ENCODE measurements at places on chromosomes 12 and 14.

DNA sequence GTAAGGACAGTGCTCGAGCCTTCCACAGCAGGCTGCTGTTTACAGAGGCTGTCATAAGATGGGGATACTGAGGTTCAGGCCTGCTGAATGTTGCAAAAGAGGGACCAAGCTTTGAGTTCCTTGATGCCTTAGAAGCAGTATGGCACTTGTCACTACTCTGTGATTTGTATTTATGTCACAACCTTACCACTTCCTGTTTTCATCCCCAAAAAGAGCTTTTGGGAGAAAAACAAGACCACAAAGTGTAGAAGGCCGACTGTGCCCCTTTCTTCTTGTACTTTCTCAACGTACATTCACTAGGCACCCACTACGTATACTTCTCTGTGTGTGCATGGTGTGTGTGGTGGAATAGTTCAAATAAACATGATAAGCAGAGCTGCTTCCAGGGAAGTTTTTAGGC is 90.1 kb downstream of the DRAM1 start:
- DNase-seq = no peak

GRCh38 chr14:73234029-73234428 is 3.3 kb upstream of the PAPLN start:
- DNase-seq = no peak

GRCh38 chr12:96375841-96376604 is 24.2 kb downstream of the CDK17 start:
- no peak for DNase-seq

DNA sequence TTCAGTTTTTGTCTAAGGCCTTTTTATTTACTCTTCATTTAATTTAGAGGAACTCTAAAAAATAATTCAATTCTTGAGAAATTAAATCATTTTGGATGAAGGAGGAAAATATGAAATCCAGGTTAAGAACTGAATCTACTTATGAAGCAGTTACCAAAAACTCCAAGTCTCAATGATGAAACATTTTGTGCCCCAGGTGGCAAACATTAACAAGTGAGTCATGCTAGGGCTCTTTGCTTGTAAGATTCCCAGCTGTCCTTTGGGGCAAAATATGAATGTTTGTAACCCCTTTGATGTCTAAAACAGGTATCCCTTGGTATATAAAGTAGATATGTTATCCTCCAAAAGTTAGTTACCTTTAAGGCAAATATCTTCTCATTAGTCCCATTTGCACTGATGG is 202.4 kb downstream of the NEDD1 start:
- DNase-seq = no peak

DNA sequence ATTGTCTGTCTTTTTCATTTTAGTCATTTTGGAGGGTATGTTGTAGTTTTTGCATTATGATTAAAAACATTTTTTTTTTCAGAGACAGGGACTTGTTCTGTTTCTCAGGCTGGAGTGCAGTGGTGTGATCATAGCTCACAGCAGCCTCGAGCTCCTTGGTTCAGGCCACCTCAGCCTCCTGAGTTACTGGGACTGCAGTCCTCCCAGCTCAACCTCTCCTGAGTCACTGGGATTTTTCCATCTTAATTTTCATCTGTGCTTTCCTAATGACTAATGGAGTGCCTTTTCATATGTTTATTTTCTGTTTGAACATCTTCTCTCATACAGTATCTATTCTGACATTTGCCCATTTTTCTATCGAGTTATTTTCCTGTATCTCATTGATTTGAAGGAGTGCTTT is 52.6 kb downstream of the DYRK2 start:
- DNase-seq = no peak

GRCh38 chr14:68232300-68233055 is 412.9 kb downstream of the RAD51B start:
- DNase-seq = no peak

GRCh38 chr14:101593411-101594238 is 32.3 kb downstream of the DIO3 start:
- no peak for DNase-seq

DNA sequence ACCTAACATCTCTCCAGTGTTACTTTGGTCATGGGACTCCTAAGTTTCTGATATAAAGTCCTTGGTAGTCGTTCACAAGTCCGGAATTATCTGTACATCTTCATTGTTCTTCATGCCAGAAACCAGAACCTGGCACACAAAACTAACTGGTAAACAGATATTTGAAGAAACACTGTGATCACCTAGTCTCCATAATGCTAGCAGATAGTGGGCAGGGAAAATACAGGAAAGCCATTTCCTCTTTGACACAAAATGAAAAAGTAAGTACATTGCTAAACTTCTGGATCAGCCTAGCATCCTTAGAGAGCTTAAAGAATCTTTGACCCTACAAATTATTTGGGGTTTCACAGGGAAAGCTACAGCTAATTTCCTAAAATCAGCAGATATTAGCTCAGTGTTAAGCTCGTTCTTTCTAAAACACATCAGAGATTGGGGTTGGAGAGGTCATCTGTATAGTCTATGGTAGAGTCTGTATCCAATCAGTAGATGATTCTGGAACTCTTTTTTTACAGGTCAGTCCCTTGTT is 4.8 kb downstream of the DDIT3 start:
- no peak for DNase-seq

GRCh38 chr14:66238969-66239368 is 247.2 kb upstream of the CCDC196 start:
- no peak for DNase-seq

DNA sequence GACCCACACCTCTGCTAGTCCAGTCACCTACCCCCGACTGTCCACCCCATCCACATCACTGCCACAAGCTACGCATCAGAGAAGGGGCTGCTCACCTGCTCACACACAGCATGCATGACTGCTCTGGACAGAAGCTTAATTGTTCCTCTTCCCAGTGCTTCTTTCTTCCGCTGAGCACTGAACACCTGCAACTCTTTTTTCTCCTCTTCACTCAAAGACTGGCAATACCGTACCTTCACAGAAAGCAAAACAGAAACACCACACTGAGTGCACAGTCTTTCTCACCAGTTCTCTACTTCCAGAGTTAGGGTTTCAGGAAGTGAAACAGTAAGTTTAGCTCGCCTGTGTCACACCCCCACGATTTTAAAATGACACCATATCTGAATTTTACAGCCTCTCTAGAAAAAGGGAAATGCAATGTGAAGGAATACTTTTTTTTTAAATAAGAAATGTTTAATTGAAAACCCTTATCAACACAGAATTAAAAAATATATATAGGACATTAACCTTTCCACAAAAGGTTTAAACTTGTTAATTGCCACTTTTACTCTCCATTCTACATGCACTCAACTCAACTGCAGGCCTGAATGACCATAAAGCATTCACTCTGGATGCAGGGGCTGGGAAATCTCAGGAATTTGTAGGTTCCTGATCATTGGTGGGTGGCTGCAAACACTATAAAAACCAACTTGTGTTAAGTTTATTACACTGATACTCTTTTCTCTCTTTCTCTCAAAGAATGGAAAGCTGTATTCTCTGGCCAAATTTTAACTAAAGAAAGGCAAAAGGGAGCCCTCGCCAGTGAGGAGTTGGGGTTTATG is 120.0 kb downstream of the PRICKLE1 start:
- no peak for DNase-seq

GRCh38 chr12:57725851-57726150 is 12.7 kb downstream of the AGAP2 start:
- DNase-seq = no peak

DNA sequence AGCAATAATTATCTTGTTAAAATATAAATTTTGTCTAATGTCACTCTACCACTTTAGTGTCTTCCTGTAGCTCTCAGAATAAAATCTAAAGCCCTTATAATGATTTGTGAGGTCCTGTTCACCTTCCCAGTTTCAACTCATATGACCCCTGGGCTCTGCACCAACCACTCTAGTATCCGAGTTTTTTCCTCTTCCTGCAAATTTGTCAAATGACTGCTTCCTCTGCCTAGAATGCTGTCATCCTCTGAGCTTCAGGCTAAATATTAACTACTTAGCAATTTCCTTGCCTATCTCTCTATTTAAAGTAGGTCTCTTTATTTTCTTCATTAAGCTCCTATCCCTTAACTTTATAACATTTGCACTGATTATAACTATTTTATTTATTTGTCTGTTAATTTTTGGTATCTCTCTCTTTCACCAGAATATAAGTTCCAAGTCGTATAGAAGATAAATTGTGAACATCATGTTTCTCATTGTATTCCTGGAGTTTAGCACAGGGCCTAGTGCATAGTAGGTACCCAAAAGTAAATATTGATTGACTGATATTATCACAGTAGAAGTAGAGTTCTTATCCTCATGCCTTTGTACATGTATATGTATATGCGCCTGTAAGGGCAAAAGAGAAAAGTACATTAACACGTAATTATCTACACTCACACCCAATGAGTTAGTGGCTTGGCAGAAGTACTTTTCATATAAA is 196.0 kb downstream of the BCAT1 start:
- no peak for DNase-seq

- DNase-seq = no peak
Measured at GRCh38 chr12:57534250-57534649, 11.6 kb downstream of the MBD6 start.

- no peak for DNase-seq
Measured at GRCh38 chr12:16586350-16587109, 19.4 kb downstream of the LMO3 start.

DNA sequence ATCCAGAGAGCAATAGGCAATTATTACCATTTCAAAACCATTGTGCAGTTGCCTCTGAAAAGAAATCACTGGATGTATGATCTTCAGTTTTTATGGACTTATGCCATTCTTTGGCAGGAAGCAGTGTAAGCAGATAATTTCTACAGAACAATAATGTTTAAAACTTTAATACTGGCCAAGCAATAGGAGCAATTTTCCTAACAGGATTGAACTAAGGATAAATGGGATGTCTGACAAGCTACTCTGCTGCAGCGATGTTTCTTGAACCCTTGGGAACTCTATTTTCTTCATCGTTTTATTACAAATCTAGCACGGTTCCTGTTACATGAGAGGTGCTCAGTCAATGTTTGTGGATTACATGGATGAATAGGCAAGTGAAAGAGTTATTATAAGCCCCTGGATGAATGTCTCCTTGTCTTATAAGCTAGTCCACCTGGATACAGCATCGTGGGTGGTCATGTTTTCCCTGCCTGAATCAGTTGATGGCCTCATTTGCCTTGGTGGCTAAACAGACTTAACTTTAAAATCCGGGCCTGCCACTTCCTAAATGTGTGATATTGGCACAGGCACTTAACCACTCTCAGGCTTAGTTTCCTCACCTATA is 68.2 kb upstream of the MDM1 start:
- DNase-seq = no peak

DNA sequence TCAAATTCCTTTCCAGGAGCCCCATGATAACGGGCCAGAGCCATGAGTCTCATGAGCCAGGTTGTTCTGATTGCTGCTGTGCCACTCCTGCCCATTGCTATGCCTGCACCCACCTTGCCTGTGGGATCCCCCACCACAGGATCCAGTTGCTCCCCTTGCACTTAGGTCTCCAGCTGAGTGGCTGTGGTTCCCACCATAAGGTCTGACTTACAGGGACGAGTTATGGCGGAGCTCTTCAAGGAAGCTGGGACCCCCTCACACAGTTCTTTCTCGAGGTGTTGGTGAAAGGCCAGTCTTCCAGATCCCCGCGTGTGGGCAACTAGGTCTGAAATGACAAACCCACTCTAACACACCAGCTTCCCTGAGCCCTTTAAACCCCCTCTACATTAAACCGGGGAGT is 111.9 kb upstream of the C14orf180 start:
- DNase-seq = no peak

DNA sequence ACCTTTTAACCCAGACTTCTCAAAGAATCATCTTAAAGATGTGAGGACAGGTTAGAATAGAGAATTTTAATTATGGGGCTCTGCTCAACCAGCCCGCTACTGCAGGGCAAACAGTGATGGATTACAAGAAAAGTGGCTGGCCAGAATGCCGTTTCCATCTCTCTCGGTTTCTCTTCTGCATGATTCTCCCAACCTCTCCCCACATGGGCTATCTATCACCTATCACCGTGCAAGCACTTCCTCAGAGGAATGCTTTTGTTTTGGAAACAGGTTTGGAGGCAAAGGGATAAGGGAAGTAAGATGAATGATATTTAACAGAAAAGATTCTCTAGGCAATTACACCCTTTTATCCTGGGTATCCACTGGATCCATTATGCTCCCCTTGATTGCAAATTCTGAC is 37.4 kb upstream of the PHC1 start:
- no peak for DNase-seq

GRCh38 chr12:1919763-1920162 is 1.3 kb upstream of the CACNA2D4 start:
- no peak for DNase-seq

- no peak for DNase-seq
Measured at GRCh38 chr12:72832024-72832423, 559.9 kb downstream of the TRHDE start.

DNA sequence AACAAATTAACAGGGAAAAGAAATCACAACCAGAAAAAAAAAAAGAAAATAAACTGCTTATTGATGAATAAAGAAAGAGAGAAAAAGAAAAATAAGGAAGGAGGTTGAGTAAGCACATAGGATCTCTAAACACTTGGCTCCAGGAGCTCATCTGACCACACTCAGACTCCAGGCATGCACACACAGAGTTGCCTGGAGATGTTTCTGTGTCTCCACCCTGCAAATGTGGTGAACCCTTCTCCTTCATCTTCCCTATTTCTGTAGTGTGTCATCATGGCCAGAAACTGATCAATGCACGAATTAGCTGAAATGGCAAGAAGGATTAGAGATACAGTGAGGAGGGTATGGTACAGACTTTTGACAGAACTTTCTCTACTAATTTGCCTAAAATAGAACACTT is 20.2 kb downstream of the OR4N2 start:
- no peak for DNase-seq

- DNase-seq = no peak
Measured at GRCh38 chr14:74245292-74245691, 6.0 kb downstream of the VSX2 start.

DNA sequence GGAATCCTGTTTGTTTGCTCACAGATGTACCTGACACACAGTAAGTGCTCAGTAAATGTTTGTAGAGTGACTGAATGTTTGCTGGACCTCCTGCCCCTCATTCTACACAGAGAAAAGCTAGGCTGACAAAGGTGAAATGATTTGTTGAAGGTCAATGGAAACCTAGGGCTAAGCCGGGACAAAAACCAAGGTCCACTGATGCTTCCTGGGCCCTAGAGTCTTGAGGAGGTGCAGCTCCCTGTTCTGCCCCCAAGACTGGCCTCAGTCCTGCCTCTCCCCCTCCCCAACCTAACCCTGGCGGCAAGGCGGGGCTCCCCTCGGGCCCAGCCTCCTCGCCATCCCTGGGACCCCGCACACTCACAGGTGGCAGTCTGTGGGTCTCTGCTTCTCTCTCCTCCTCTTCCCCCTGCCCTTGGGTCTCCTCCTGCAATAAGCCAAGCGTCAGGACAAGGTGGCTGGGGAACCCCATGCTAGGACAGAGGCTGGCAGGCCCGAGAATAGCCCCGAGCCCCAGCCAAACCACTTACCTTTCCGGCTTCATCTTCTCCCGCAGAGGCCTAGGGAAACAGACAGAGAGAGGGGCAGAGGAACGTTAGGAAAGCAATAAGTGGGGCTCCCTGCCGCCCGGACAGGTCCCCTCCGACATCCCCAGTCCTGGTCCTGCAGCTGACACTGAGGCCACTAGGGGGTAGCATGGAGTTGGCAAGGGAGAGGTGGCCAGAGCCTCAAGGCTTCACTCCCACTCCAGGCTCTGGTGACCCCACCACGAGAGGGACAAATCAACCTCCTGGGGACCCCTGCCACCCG is 9.3 kb downstream of the PGF start:
- DNase-seq = peak; percentile 39
